Uterus (tissue), 4 donors: ENCODE measurements at places on chromosomes 13 and 19.

DNA sequence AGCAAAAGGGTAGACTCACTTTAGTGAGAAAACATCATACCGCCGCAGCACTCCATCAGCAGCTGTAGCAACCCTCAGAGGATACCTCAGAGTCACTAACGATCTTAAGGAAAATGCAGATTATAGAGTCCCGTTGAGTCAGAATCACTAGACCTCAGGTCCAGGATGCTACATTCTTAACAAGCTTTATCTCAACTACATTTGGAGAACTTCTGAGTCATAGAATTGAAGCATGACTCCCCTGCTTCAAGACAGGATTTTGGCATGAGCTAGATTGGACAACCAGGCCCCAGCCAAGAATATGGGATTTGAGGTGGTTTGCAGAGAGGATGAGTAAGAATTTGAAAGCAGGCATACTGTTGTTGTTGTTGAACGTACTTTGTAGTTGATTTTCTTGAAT, 118.9 kb upstream of the UBL3 start:
- DNase-seq = peak; percentile 63
- no peaks in the 10 kb centered on the region for H3K27me3 ChIP-seq
- no peaks in the 10 kb centered on the region for H3K36me3 ChIP-seq
- H3K27ac ChIP-seq = peak overlapping the region; percentile 58
- no peaks in the 10 kb centered on the region for H3K4me1 ChIP-seq

DNA sequence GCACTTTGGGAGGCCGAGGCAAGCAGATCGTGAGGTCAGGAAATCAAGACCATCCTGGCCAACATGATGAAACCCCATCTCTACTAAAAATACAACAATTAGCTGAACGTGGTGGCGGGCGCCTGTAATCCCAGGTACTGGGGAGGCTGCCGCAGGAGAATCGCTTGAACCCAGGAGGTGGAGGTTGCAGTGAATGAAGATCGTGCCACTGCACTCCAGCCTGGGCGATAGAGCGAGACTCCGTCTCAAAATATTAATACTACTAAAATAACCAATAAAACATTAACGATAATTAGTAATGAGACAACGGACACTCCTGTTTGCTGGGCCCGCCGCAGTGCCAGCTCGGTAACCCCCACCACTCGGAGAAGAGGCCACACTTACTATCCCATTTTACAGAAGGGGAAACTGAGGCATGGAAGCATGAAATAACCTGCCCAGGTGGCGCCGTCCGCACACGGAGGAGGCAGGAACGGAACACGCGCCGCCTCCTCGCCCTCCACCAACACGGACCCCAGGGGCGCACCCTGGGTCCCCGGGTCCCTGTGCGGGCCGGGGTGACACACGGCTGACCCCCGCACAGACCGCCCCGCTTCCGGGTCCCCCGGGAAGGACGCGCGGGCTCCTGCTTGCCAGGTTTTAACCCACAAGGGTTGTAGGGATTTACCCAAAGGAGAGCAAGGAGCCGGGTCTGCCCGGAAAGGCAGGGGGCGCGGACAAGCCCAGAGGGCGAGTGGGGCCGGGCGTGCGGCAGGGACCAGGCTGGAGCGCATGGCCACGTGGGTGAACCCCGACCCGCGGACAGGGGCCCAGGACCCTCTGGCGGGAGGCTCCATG, 1.6 kb downstream of the R3HDM4 start:
- H3K27ac ChIP-seq = no peak overlapping the region
- no peaks in the 10 kb centered on the region for H3K27me3 ChIP-seq
- H3K4me1 ChIP-seq = peaks cover 4% of the 10 kb centered on the region
- H3K36me3 ChIP-seq = no peaks in the 10 kb centered on the region
- H3K4me3 ChIP-seq = no peak overlapping the region
- no peak for DNase-seq

DNA sequence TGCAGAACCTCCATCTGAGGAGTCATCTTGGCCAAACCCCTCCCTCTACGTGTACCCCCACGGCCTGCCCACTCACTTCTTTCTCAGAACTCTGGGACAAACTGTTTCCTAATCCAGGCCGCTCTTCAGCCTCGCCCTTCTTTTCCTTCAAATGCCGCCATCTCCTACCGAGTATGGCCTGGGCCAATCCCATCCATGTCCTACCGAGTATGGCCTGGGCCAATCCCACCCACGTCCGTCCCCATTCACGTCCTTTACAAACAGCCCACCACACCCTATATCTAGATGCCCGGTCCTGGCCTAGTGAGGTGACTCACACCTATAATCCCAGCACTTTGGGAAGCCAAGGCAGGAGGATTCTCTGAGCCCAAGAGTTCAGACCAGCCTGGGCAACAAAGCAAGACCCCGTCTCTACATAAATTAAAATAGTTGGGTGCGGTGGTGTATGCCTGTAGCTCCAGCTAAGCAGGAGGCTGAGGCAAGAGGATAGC, 1.1 kb downstream of the TMEM160 start:
- H3K36me3 ChIP-seq = no peaks in the 10 kb centered on the region
- H3K4me3 ChIP-seq = peak overlapping the region; percentile 60
- H3K4me1 ChIP-seq = no peaks in the 10 kb centered on the region
- no peak overlapping the region for H3K27ac ChIP-seq

- DNase-seq = no peak
- no peaks in the 10 kb centered on the region for H3K36me3 ChIP-seq
- H3K27me3 ChIP-seq = no peaks in the 10 kb centered on the region
- no peak overlapping the region for H3K4me3 ChIP-seq
- H3K4me1 ChIP-seq = no peaks in the 10 kb centered on the region
Observed at GRCh38 chr13:63190219-63190618, 1774.6 kb upstream of the PCDH20 start.

- H3K4me3 ChIP-seq = no peak overlapping the region
- no peaks in the 10 kb centered on the region for H3K4me1 ChIP-seq
- H3K36me3 ChIP-seq = no peaks in the 10 kb centered on the region
- H3K27me3 ChIP-seq = no peaks in the 10 kb centered on the region
- H3K27ac ChIP-seq = no peak overlapping the region
Observed at GRCh38 chr13:92896842-92897241, 329.8 kb upstream of the GPC6 start.

- H3K27me3 ChIP-seq = no peaks in the 10 kb centered on the region
- peak within 1 kb of the TSS; percentile 99 for H3K27ac ChIP-seq
- peak; percentile 43 for DNase-seq
- peaks cover 3% of the 10 kb centered on the region for H3K4me1 ChIP-seq
- H3K36me3 ChIP-seq = no peaks in the 10 kb centered on the region
Observed at GRCh38 chr19:1941146-1942077, at the start of gene CSNK1G2. Gene CSNK1G2, plus strand, starts transcription at chr19:1941172. Its CDS starts 28,601 bp downstream, at chr19:1969773.

DNA sequence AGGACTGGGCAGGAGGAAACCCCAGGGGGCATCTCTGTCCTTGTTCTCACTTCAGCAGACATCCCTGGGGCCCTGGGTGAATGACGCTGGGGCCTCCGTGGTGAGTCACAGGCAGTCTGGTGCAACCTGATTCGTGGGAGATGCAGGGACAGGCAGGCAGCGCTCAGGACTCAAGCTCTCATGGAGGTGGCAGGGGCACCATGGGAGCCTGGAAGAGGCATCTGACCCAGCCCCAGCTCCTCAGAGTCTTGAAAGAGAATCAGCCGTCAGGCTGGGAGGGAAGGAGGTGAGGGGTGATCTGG, 14.0 kb upstream of the PTOV1 start:
- H3K27me3 ChIP-seq = no peaks in the 10 kb centered on the region
- H3K36me3 ChIP-seq = no peaks in the 10 kb centered on the region
- no peaks in the 10 kb centered on the region for H3K4me1 ChIP-seq
- DNase-seq = no peak
- no peak overlapping the region for H3K27ac ChIP-seq
- H3K4me3 ChIP-seq = no peak overlapping the region
